Renal pelvis (tissue), 12 donors: ENCODE measurements at places on chromosomes 16 and 17. TPM values are rescaled to one million over a fixed set of nuclear protein-coding genes. Genes with fewer than 3 reads are reported as not detected.

DNA sequence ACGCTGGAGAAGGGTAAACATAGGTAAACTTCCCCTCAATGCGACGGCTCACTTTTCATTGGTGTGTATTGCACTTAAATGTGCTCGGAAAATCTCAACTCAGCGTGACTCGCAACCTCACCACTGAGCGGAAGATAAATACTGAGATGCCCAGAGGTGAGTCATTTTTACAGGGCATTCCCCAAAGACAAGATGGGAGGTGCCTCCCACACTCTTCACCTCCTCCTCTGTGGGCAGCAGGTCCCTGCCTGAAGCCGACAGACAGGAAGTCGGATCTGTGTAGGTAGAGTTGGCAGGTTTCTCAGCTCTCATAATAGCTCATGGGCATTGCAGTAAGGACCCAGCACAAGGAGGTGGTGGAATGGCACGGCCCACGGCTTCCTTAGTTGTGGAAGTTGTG is 274.6 kb upstream of the HSBP1 start:
- peak; percentile 0 for DNase-seq

- no peak for DNase-seq
These were observed 15.4 kb downstream of the TBX4 start for GRCh38 chr17:61467416-61468262.

TEX14 gene
- polyA plus RNA-seq, result 0.63 TPM

MAPT gene
- polyA plus RNA-seq, result 8.4 TPM

DNA sequence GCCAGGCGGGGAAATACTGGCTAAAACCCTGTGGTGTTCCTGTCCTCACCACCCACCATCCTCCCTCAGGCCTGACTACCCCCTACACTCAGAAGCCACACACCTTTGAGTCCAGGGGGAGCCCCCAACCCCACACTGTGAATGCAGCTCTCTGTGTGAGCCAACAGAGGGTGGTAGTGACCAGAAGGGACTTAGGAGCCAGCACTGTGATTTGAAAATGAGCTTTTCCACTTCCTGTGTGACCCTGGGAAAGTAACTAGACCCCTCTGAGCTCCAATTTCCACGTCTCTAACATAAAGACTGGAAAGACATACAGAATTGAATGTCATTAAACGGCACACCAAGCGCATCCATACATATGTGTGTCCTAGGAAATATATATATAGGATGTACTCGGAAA is 58.7 kb downstream of the SDK2 start:
- no peak for DNase-seq

DNA sequence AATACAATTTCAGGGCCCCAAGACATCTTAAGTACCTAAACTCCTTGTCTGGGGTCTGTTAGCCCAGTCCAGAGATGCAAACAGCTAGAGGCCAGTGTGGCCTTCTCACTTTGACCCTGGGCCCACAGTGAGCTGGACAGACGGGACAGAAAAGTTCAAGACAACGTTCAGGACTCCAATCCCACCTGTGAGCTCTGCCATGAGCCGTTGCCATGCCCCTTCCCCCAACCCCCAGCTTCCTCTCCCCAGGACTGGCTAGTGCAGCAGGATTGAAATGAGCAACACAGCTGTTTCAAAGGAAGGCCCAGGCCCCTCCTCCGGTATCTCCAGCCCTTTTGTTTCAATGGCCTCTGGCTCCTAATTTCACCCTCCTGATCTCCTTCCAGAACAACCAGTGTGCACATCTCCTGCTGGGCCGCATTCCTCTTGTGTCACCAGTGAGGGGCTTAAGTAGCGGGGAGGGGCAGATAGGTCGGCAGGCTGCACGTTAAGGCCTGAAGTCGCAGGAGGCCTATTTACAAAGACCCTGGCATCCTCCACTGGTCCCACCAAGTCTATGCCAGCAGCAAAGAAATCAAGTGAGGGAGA is 11.3 kb downstream of the AXIN2 start:
- DNase-seq, result no peak
